Anterior cingulate cortex (tissue), 58 donors: ENCODE measurements at places on chromosomes 13 and 19.

GRCh38 chr13:90696656-90697055 lies 650.8 kb upstream of the MIR17HG start:
- DNase-seq: no peak

DNA sequence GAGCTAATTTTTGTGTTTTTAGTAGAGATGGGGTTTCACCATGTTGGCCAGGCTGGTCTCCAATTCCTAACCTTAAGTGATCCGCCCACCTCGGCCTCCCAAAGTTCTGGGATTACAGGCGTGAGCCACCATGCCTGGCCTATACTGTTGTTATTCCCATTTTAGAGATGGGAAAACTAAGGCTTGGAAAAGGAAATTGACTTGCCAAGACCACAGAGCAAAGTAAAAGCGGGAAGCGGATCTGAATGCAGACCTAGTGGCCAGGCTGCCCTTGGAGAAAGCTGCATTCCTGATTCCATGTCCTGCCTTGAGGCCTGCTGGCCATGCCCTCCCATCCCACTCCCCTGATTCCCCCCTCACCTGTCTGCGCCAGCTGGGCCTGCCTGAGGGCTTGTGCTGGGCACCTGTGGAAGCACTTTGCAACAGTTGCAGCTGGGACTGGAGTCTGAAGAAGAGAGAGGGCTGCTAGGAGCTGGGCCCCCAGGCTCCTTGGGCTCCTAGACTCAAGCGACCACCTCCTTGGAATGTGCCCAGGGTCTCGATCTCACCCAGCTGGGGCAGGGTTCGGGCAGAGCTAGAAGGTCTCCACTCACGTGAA lies 5.7 kb downstream of the PALM3 start:
- DNase-seq: no peak

GRCh38 chr13:46614582-46614981 lies 61.6 kb downstream of the LRCH1 start:
- no peak for DNase-seq

DNA sequence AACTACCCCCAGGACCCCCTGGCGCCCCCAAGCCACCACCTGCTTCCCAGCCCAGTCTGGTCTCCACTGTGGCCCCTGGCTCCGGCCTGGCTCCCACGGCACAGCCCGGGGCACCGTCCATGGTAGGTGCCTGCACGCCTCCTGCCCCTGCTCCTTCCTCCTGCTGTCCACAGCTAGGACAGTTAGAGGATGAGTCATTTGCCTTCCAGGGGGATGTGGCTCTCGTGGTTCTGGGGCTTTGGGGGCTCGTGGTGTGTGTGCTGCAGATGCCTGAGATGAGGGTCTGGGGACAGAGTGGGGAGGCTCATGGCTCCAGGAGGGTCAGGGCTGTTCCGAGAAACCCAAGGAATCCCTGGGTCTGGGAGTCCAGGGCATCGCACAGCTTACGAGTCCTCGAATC lies 12.7 kb downstream of the MED25 start:
- DNase-seq: no peak

- DNase-seq: no peak
Measured at GRCh38 chr19:34336781-34337271, 28.2 kb upstream of the GPI start.

DNA sequence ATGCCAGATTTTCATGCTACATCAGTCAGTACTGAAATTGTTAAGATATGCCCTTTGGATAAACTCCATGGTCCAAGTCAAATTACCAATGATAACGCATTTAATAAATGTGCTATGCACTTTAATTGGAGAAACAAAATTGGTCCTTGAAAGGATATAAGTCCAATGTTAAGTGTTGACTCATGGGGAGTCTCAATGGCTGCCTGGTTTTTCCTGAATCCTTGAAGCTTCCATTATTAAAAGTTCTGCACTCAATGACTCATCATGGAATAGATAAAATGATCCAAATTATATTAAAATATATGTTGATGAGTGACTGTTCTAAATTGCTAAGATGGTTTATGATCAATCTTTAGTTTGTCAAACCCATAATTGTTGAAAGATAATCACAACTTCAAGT lies 346.0 kb upstream of the ATXN8OS start:
- no peak for DNase-seq

DNA sequence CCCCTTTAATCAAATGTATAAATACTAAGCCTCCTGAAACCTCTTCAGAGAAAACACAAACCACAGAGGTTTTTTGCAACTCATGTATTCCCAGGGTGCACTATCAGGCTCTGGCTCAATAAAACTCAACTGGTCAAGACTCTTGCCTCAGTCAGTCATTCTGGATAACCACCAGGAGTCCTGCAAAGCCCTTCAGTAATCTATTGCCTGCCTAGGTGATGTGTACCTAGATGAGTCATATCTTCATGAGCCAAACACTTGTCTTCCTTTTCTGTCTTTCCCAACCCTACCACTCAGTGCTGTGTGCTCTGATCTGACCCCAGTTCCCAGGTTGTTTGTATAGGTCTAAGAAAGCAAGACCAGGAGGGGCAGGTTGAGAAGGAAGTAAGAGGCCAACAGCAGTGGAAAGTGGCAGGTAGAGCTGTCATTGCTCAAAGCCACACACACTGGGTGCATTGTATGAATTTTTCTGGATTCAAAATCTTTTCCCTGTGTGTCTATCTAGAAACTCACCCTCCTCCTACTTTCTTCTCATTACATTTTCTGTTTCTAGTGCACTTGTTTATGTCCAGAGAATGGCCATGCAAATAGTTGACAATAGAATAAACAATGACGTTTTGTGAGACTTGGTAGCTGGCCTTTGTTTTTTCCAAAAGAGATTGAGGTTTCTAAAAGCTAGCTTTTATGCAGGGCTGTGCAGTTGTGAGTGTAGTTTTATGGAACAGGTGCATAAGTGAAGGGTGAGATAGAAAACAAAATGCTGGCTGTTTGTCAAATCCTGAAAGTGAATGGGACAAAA lies 48.1 kb downstream of the PSG1 start:
- no peak for DNase-seq

- DNase-seq: no peak
Measured at GRCh38 chr19:28208745-28209144, 1004.2 kb downstream of the UQCRFS1 start.

GRCh38 chr13:46086985-46087384 lies 17.8 kb downstream of the CPB2 start:
- DNase-seq: no peak

DNA sequence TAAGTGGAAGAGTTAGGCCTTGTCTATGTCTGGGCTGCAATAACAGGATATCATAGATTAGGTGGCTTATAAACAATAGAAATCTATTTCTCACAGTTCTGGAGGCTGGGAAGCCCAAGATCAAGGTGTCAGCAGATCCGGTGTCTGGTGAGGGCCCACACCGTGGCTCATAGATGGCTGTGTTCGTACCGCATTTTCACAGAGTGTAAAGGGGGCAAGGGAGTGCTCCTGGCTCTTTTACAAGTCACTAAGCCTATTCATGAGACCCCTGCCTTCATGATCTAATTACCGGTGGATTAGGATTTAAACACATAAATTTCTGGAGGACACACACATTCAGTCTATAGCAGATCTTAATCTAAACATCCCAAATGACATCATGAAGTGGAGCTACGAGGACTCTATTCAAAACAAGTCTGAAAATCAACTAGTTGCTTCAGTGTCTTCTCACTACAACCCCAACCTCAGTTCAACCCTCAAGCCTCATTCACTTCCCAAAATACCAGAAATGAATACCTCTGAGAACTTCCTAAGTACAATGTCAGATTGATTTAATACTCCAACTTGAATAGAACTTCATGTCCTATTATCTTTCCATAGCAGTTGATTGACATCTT lies 23.5 kb downstream of the ENOX1 start:
- DNase-seq: no peak
